ENCODE measurements at places on chromosomes 7 and 10.

DNA sequence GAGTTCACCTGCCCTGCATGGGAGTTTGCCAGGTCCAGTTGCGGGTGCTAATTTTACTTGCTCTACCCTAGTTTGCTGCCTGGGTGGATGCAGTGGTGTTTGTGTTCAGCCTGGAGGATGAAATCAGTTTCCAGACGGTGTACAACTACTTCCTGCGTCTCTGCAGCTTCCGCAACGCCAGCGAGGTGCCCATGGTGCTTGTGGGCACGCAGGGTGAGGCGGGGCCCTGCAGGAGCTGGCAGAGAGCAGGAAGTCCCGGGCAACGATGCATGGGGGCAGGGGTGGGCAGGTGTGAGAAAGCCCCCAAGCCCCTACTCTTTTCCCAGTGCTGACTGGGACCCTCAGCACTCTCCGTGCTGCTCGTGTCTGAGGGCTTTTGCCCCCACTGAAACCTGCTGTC lies 31.3 kb downstream of the AGAP3 start:
- DNase-seq = no peak

DNA sequence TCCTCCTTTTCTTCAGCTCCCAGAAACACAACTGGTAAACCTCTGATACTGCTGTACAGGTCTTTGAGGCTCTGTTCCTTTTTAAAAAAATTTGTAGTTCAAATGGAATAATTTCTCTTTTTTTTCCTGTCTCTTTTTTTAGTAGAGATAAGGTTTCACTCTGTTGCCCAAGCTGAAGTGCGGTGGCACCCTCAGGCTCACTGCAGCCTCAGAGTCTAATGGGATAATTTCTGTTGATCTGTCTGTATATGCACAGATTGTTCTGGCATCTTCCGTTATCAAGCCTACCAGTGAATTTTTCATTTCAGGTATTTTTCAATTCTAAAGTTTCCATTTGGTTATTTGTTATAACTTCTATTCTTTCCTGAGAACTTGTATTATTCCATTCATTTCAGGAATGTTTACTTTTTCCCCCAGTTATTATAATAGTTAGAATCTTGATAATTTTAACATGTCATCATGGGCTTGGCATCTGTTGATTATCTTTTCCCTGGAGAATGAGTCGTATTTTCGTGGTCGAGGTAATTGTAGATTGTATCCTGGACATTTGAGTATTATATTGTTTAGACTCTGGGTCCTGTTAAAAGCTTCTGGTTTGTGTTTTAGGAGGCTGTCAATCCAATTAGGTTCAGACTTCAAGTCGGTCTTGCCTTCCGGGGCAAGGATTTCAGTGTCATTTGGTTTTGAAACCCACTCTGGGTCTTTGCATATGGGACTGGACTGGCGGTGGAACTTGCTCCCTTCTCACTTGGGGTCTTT lies 24.5 kb downstream of the CRCP start:
- DNase-seq = no peak

DNA sequence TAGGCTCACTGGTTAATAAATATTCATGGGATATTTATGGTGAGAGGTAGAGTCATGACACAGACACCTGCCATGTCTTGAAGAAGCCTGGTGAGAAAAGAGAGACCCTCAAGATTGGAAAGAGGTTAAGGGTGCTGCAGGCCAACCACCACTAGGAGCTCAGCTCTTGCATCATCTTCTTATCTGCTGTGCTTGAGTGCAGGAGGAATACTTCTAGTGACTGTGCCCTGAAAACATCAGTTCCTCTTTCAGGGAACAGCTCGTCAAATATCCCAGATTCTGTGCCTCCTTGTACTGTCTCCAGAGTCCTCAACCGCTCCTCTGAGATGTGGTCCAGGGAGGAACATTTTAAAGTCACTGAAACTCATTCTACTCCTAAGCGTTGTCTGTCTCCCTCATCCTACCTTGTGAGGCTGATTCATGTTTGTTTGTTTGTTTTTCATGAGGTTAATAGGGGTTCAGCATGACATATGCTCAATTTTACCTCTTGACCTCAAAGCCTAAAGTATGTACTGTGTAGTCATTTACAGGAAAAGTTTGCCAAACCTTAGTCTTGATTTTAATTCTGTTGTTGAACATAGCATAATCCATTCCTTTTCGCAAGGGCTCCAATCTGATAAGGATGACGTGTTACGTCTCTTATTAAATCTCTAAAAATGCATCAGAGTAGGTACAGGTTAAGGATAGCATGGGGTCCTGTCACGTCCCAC lies 293.1 kb downstream of the C7orf25 start:
- no peak for DNase-seq

DNA sequence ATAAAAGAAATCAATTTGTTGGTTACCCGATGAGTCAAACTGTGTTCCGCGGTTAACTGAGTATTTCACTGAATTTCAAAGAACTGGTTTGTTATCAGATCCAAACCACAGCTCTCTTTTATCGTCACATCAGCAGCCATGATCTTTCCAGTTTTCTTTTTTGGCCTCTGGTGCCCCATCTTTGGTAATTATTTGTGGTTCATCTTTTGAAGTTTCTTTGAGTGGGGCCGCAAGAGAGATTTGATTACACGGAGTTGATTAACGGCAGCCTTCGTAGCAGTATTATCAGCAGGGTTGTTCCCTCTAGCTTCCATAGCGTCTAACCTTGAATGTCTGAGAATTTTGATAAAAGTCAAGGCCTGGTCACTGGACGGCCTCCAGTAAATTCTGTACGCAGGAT lies 154.9 kb upstream of the TNRC18 start:
- no peak for DNase-seq

GRCh38 chr10:29959586-29959985 lies 99.8 kb downstream of the JCAD start:
- no peak for DNase-seq

DNA sequence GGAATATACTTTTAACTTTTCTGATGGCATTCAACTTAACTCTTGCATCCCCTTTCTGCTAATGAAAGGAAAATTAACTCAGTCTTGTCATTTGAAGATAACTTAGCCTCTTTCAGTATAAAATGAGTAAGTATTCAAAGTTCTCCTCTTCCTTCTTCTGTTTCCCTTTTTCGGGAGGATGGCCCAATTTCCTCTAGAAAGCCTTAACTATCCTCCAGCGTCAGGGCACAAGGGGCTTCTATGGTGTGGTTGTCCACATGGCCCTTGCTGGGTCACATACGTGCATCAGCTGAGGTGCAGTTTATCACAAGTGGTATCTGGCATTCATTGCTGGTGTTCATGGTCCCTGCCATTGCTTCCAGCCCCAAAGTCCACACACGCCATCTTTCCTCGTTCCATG lies 17.8 kb upstream of the GSAP start:
- no peak for DNase-seq

GRCh38 chr10:78802866-78803265 lies 265.9 kb upstream of the ZMIZ1 start:
- DNase-seq = no peak

DNA sequence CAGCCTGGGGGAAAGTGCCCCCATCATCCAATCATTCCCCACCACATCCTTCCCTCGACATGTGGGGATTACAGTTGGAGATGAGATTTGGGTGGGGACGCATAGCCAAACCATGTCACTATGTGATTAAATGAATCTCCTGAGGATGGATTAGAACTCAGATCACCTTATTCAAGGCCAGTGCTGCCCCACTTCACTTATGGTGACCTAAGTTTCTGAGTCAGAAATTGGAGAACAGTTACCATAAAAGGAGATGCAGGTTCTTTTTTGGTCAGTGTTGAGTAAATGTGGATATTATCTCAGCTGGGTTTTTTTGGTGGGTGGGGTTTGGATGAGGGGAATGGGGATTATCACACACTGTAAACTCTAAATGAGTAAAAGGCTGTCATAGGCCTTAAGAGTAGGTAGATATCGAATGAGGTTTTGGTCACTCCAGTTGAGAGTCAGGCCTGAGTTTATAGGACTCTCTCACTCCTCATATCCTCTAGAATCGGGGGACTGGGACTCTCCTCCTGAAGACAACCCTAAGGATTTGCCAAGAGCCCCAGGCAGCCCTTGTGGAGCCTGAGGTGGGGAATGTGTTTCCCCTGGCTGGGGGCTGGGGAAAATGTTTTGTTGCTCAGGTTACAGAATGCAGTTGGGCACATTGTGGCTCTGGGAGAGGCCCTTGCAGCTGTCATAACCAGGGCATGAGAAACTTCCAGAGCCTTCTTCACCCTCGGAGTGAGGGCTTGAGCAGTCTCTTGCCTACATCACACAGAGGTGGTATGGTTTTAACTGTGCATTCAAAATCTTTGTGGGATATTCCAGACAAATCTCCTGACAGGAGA lies 213.0 kb downstream of the BAMBI start:
- DNase-seq = no peak

- no peak for DNase-seq
Measured at GRCh38 chr7:29090151-29090805, 56.1 kb downstream of the CPVL start.

- DNase-seq = no peak
Measured at GRCh38 chr7:78151229-78151628, 352.7 kb downstream of the PHTF2 start.

- DNase-seq = peak; percentile 42
Measured at GRCh38 chr7:94056796-94057207, 52.6 kb upstream of the BET1 start.

DNA sequence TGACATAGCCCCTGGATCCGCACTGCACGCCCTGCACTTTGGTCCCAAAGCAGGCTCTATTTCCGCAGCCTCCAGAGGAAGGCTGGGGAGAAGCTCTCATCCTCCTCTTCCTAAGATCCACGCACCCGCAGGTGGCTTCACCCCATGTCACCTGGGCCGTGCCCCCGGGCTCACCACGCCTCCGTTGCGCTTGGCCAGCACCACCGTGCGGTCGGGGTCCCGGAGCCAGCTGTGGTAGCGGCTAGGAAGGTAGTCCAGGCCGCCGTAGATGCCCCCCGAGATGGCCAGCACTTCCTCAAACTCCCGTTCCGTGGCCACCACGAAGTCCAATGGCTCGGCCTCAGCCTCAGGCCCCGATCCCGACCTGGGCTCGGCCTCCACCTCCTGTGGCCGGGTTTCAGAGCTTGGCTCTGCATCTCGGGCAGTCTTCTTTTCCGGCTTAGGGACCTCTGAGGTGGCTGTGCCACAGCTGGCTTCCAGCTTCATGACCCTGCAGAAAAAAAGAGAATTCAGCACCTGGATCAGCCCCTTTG lies 5.7 kb downstream of the NAT16 start:
- DNase-seq = no peak

DNA sequence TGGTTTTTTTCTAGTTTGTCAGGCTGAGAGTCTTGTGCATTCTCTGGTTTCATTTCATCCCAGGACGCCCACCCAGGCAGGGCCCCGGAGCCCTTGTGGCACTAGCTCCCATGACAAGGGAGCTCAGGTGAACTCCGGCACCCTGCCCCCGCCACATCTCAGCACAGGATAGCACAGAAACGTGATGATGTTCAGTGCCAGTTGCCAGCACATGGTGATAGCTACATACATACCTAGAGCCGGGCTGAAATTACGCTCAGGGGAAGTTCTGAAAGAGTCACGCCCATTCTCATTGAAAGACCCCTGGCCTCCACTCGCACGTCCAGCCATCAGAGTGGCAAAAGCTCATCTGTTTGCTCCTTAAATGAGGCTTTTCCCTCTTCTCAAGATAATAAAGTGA lies 273.7 kb downstream of the PTPRN2 start:
- DNase-seq = no peak

DNA sequence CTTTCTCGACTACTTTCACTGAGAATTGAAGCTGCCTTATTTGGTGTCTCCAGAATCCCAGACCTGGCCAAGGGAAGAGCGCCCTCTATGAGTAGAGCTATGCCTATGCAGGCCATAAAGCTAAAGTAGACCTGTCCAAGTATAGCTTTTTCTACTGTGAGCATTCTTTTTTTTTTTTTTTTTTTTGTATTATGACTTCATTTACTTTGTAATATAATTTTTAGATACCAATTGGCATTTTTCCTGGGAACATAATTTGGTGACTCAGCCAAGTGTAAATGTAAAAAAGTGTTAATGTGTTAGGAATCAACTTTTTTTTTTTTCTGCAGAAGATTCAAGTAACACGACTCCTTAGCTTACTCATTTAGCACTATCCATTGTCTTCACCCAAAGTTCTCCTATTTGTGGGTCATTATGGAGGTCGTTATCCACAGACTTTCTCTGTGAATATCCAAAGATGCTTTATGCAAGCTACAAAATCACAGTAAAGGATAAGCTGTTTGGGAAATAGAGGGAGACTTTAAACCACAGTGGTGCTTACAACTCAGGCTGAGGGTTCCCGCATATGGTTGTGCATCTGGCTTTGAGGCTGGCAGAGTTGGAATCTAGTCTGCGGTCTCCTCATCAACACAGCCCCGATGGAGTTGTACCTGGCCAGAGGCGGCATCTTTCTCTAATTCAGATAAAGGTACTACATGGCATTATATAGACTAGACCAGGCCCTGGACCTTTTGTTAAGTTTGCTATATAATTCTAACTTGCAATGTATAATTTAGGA lies 1040.2 kb upstream of the SORCS1 start:
- DNase-seq = peak; percentile 5

DNA sequence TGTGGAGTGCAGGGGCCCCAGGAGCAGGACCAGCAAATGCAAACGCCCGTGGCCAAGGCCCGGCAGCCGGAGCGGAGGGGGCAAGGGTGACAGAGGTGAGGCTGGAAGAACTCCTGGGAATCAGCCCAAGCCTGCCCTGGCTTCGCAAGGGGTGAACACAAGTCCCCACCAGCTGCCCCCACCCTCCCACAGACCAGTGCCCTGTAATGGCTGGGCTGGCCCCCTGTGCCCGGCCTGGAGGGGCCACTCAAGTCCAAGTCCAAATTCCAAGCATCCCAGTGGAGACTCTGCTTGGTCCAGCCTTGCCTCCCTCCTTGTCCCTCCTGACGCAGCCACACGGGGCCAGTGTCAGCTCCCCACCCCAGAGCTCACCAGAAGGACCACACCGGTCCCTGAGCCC lies 28.0 kb downstream of the MICALL2 start:
- no peak for DNase-seq

DNA sequence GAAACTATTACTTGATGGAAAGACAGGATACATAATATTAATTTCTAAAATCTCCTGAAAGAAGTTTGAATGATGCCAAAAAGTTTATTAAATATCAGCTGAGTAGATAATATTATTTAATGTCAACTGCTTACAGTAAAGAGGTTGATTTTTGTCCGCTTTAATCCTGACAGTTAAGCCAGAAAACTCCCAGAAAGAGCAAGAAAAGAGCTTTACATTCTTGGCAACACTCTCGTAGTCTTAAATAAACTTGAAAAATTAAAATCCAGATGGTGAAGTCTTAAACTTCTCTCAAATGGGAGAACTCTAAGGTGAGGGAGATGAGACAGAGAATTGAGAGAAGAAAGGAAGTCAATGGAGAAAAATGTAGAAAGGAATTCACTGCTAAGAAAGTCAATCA lies 199.3 kb upstream of the PLXDC2 start:
- no peak for DNase-seq

DNA sequence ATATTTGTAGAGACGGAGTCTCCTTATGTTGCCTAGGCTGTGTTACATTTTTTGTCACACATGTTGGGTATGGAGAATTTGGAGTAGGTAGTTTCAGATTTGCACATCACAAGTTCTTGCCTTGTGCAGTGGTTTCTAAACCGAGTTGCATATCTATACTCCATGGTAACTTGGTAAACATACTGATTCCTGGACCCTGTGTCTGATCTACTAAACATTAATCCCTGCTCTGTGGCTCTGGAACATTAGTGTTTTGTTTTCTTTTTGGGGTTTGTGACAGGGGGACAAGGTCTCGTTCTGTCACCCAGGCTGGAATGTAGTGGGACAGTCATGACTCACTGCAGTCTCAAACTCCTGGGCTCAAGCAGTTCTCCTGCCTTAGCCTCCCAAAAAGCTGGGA lies 24.7 kb downstream of the AUTS2 start:
- no peak for DNase-seq

GRCh38 chr10:72445851-72446250 lies 91.1 kb upstream of the DNAJB12 start:
- DNase-seq = no peak
